Stimulated activated CD8-positive, alpha-beta memory T cell treated with anti-CD3 and anti-CD28 coated beads, Interleukin-15, amount 100 ng/mL, for 24 hours (primary cell): ENCODE measurements at places on chromosomes 5 and 9.

- no peak for DNase-seq
Measured at GRCh38 chr5:60972231-60972630, 27.2 kb downstream of the NDUFAF2 start.

DNA sequence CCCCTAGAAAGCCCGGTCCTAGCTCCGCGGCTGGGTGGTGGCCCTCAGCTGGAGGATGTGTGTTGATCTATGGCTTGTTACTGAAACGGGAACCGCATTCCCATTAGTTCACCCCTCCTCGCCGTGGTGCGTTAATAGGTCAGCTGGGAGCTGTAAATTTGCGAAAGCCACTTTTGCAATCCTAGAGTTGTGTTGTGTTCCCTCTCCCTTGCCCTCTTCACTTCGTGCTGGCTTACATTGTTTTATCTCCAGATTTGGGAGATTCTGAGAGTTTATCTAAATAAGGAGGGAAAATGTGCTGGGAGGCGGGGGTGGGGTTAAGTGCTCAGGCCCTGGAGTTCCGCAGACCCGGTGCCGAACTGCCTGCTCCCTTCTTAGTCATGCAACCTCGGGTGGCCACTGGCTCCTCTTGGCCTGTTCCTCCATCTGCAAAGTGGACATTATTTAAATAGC lies 62.8 kb downstream of the HMCN2 start:
- DNase-seq: no peak

- no peak for DNase-seq
Measured at GRCh38 chr5:180647465-180647864, 1.9 kb downstream of the FLT4 start.

DNA sequence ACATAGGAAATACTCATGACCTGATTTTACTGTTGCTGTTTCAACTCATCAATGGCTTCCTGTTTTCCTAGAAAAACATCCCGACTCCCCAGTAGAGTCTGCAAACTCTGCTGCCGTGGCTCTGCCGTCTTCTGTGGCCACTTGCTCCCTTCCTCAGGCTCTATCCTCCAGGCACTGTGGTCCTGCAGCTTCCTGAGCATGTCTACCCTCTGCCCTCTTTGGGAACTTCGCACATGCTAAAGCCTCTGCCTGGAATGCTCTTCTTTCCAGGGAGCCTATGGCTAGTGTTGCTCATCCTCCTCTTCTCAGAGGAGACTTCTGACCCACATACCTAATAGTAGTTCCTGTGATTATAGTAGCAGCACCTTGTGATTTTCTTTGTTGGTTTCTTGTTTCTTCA lies 256.9 kb downstream of the MAN2A1 start:
- no peak for DNase-seq

DNA sequence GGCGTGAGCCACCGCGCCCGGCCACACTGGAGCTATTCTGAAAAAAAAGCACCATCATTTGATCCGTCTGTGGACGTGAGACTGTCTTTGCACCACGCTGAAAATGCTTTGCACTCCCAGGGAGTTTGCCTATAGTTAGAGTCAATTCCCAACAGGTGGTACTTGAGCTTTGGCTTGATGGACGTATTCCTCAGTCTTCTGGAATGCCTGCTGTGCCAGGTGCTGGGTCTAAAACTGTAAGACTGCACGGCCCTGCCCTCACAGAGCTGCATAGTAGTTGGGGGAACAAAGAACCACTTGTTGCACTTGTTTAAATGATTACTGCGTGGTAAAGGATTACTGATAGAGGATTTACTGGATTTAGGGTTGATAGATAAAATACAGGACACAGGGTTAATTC lies 3.4 kb upstream of the CCNO start:
- DNase-seq: no peak

DNA sequence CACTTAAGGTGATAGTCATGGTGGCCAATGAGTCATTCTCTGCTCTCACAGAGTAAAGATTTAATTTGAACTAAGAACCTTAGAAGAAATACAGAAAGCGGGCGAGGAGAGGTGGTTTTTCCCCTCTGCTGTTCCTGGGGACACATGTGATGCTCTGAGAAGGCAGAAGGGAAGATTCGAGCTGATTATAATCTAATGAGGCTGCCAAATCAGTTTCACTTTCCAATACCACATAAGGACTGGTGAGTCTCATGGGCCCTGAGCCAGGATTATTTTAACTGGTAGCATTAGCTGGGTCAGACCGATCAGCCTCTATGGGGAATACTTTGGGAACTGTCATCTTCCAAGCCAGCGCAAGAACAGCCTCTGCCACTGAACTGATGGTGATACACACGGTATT lies 116.5 kb downstream of the SLC1A3 start:
- no peak for DNase-seq

- DNase-seq: no peak
Measured at GRCh38 chr9:16825331-16825725, 45.1 kb downstream of the BNC2 start.

DNA sequence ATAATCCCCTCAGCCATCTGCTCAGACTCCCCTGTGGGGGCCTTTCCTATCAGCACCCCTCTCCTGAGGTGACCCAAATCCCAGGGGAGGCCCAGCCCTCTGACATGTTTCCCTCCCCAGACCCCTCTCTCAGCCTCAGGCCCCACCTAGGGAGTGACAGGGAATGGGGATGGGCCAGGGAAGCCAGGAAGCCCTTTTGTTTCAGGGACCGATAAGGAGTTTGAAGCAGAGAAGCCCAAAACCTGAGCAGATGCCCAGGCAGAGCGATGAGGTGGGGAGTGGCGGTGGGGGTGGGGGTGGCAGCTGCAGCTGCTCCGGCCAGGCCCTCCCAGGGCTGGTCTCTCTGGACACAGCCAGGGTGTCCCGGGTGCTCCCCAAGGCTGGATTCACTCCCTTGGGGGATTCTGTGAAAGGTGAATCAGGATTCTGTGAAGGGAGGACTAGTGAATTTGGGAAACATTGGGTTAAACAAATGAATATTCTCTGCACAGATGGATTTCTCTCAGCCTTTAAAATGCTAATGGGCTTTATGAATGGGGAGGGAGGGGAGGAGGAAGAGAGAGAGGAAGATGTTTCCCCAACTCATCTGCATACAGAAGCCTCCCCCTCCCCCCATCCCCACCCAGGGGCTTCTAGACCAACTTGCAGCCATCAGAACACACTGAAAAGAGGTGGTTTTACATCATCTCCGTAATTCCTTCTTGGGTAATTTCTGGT lies 17.4 kb downstream of the AKNA start:
- DNase-seq: no peak

DNA sequence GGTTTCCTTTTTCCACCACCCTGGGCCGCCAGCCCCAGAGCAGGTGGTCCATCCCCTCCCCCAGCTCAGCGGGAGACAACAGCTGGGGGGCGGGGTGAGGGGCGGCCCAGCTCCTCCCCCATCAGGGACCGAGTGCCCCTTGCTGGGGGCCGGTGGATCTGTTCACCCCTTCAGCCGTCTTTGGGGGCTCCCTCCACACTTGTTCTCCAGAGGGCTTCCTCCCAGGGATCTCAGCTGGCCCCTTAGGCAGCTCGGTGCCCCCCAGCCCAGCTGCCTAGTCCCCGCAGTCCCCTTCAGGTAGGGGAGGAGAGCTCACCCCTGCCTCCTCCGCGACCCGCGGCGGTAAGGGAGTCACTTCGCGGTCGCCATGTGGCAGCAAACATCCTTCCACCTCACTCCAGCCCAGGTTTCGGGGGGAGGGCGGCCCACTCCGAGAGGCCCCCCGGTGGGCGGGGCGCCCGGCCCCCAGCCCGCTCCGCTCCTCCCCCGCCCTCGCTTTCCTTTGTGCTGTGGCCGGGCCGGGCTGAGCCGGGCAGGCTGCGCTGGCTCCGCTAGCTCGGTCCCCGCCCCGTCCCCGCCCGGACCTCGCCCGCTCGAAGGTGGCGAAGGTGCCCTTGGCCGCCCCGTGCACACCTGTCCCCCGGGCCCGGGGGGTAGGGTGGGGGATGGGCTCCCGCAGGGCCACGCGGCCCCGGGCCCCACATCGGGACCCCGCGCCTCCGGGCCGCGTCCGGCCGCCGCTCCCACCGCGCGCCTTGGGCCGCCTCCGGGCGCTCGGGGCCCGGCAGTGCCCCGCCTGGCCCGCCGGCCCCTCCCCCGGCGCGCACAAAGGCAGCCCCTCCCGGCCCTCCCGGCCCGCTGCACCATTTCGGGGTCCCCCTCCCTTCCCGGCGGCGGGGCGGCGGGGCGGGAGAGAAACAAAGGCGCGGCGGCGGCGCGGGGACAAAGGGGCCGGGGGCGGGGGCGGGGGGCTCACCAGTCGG lies 683 bp downstream of the DBN1 start:
- no peak for DNase-seq

DNA sequence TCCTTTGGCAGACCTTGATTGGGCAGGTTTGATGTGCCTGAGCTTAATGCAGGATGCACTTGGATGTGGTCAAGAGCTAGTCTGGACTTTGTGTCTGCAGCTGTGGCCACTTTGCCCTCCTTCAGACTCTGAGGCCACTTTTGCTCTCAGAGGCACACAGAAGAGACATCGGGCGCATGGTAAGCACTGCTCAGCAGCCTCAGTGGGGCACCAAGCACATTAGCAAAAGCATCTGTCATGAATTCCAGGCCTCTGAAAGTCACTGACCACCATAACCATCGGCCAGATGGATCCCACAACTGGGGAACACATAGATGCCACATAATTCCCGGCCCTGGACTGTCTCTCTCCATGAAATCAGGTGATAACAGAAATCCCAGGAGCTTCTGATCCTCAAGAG lies 34.3 kb upstream of the ZNF782 start:
- DNase-seq: no peak

DNA sequence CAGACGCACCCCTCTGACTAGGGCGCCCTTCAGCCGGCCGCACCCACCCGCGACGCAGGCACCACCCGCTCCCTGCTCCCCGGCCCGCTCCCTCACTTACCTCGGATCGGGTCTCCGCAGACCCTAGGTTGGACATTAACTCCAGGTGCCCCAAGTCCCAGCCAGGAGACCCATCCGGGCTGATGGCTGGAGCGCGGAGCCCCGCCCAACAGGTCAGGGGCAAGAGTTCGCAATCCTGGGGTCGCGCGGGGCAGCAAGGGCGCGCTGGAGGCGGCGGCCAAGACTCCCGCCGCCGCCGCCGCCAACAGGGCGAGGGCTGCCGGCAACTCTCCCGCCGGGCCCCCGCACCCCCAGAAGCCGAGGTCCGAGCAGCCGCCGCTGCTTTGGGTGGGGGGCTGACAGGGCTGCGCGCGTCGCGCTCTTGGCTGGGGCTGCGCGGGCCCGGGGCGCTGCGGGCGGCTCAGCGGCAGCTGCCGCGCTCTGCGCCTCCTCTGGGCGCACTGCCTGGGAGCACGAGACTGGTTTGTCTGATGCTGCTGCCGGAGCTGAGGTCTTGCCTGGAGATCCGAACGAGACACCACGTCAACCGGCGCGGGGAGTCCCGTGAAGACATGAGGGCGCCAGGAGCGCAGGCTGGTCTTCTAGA lies at the start of gene GDNF:
TSS of gene GDNF (minus strand) at position 635 of the 646 bp plus-strand sequence. CDS start 5,245 bp downstream, outside the sequence.
- no peak for DNase-seq

- DNase-seq: no peak
Measured at GRCh38 chr5:178328826-178329730, 96.5 kb upstream of the PHYKPL start.

DNA sequence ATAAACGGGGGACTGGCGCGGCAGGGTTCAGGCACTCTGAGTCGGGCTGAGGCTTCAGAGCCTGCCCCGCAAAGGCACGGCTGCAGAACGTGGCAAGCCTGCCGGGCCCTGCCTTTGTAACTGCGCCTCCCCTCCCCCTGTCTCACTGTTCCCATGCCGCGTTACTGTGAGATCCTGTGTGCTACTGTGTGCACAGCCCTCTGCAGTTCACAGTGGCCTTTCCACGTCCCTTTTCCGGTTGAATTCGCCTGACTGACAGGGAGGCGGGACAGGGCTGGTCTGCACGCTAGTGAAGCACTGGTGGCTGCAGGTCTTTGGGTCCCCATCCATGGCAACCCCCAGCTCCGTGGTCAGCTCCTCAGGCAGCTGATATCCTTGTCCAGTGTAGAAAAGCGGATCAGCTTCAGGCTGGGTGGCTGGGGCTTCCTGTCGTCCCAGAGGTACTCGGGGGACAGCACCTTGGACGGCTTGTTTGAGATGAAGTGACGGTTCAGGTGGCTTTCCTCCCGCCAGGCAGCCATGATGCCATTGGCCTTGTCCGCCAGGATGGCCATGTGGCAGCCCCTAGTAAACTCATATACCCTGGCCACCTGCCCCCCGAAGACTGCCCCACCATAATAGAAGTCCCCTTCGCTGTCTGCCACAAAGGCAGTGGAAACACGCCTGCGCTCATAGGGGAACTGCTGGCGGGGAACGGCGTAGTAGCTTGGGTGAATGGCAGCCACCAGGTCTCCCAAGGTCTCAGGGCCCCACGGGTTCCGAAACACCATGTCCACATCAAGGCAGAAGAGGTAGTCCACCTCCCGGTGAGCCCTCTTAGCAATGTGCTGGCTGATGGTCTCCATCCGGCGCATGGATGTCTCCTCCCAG lies 10.3 kb downstream of the GBGT1 start:
- no peak for DNase-seq

- DNase-seq: no peak
Measured at GRCh38 chr5:171318026-171318425, 9.0 kb downstream of the TLX3 start.

GRCh38 chr5:148969291-148969690 lies 93.6 kb downstream of the SH3TC2 start:
- no peak for DNase-seq

DNA sequence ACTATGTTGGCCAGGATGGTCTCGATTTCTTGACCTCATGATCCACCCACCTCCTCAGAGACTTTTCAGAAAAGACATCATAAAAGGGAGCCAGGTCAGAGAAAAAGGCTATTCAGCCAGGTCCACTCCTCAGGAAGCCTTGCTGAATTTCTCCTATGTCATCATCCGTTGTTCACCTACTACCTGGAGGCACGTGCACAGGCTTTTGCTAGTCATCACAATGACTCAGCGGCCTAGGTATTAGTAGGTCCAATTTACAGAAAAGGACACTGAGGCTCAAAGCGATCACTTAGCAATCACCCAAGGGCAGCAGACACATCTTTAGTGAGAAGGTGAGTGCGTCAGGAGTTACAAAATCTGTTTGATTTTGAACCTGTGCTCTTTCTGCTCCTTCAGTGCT lies 72.3 kb upstream of the RAD23B start:
- DNase-seq: no peak

DNA sequence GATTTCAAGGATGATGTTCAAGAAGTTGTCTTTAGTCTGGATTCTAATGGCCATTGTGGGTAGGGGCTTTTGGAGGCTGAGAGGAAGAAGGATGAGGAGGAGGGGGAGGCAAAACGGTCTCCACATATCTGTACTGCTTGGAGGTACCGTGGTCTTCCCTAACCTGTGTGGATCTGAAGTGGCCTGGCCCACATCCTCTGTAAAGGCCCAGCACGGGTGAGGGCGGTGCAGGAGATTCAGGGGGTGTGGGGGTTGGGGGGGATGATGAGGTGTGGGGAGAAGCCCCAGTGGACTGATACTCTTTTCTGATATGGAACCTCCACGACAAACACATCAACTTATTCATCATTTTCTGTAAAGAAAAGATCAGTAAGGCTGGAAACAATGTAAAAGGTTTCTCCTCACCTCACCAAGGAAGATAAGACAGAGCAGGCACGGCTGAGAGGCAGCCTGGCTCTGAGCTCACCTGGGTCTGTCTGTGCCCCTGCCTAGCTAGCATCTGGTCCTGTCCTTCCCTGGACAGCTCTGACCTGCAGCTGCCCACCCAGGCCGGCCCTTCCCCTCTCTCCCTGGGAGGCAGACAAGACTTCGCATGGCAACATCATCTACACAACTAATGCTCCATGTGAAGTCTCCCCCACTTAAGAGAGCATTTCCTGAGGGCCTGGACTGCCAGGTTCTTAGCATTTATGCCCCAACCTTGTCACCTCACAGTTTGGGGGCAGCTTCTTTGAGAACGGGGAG lies 5.6 kb upstream of the IL3 start:
- no peak for DNase-seq

GRCh38 chr5:1504069-1504595 lies 19.6 kb downstream of the LPCAT1 start:
- DNase-seq: no peak

GRCh38 chr5:32455311-32455710 lies 10.8 kb upstream of the ZFR start:
- DNase-seq: no peak
